Cardiac atrium fibroblast (primary cell): ENCODE measurements at places on chromosomes 2 and 18. TPM values are rescaled to one million over a fixed set of nuclear protein-coding genes. Genes with fewer than 3 reads are reported as not detected.

The IL1F10 gene
- not detected in 2 replicates for total RNA-seq

The GCKR gene
- 0.32 TPM in 1 of 2 replicates, not detected in the other for total RNA-seq

The RPRM gene
- not detected in 2 replicates for total RNA-seq

The AGFG1 gene
- total RNA-seq = 79.9 and 83.4 TPM in 2 replicates

The DCDC2C gene
- not detected in 2 replicates for total RNA-seq

The RAB3GAP1 gene
- total RNA-seq = 27.1 and 35.3 TPM in 2 replicates

The UGT1A7 gene
- total RNA-seq = not detected in 2 replicates

The POTEC gene
- not detected in 2 replicates for total RNA-seq

The C18orf54 gene
- total RNA-seq = 1.3 and 1.6 TPM in 2 replicates

The COL6A3 gene
- total RNA-seq = 1,547 and 1,558 TPM in 2 replicates

The ERFE gene
- total RNA-seq = 7.3 and 24.2 TPM in 2 replicates

The FAHD2A gene
- total RNA-seq = 16.6 and 18.8 TPM in 2 replicates

The ACTR2 gene
- total RNA-seq = 69.3 and 88.5 TPM in 2 replicates

The WDCP gene
- 6.1 and 9.6 TPM in 2 replicates for total RNA-seq

The ZNG1B gene
- total RNA-seq = 23.6 and 24.9 TPM in 2 replicates

The GRHL1 gene
- total RNA-seq = 0.16 TPM in 1 of 2 replicates, not detected in the other

The VIT gene
- 0.36 and 1.1 TPM in 2 replicates for total RNA-seq

The C2orf76 gene
- total RNA-seq = 10.9 and 27.4 TPM in 2 replicates

The LGALSL gene
- total RNA-seq = 12.0 and 15.0 TPM in 2 replicates

The VWC2L gene
- total RNA-seq = not detected in 2 replicates

The LYG2 gene
- total RNA-seq = not detected in 2 replicates

The ASXL3 gene
- not detected in 2 replicates for total RNA-seq

The ALKAL2 gene
- total RNA-seq = 1.9 TPM in 1 of 2 replicates, not detected in the other

The PKDCC gene
- 94.1 and 99.8 TPM in 2 replicates for total RNA-seq

The RAB6C gene
- not detected in 2 replicates for total RNA-seq

The NPC1 gene
- 17.0 and 34.3 TPM in 2 replicates for total RNA-seq

The SERPINB5 gene
- not detected in 2 replicates for total RNA-seq

The CNRIP1 gene
- 16.8 and 24.1 TPM in 2 replicates for total RNA-seq

The IL36A gene
- not detected in 2 replicates for total RNA-seq

The MYO7B gene
- total RNA-seq = 0.18 TPM in 1 of 2 replicates, not detected in the other

The MARCHF4 gene
- 2.6 and 4.7 TPM in 2 replicates for total RNA-seq

The GAD1 gene
- not detected in 2 replicates for total RNA-seq

The SP140L gene
- total RNA-seq = 4.9 and 6.0 TPM in 2 replicates

The MTX2 gene
- 41.0 and 47.8 TPM in 2 replicates for total RNA-seq

The SIGLEC15 gene
- total RNA-seq = not detected in 2 replicates

The SPDYA gene
- 0.36 TPM in 1 of 2 replicates, not detected in the other for total RNA-seq

The MAP3K19 gene
- total RNA-seq = not detected in 2 replicates

The CFAP65 gene
- total RNA-seq = not detected in 2 replicates

The MERTK gene
- 1.1 and 1.6 TPM in 2 replicates for total RNA-seq

The MARS2 gene
- 2.5 and 4.5 TPM in 2 replicates for total RNA-seq

The FTCDNL1 gene
- not detected in 2 replicates for total RNA-seq

The TUBA3D gene
- total RNA-seq = not detected in 2 replicates

The ALK gene
- total RNA-seq = not detected in 2 replicates

The HADHB gene
- 108 and 114 TPM in 2 replicates for total RNA-seq

The CNTNAP5 gene
- not detected in 2 replicates for total RNA-seq

The LONRF2 gene
- total RNA-seq = under 0.01 TPM in 1 of 2 replicates, not detected in the other

The DSG2 gene
- 1.6 and 2.2 TPM in 2 replicates for total RNA-seq

The TUBA4A gene
- total RNA-seq = 16.4 and 39.2 TPM in 2 replicates

The IL37 gene
- total RNA-seq = not detected in 2 replicates

The ATP5MC3 gene
- total RNA-seq = 162 and 189 TPM in 2 replicates

The RNF25 gene
- 14.4 and 26.9 TPM in 2 replicates for total RNA-seq
